ENCODE measurements at places on chromosomes 16 and 17.

DNA sequence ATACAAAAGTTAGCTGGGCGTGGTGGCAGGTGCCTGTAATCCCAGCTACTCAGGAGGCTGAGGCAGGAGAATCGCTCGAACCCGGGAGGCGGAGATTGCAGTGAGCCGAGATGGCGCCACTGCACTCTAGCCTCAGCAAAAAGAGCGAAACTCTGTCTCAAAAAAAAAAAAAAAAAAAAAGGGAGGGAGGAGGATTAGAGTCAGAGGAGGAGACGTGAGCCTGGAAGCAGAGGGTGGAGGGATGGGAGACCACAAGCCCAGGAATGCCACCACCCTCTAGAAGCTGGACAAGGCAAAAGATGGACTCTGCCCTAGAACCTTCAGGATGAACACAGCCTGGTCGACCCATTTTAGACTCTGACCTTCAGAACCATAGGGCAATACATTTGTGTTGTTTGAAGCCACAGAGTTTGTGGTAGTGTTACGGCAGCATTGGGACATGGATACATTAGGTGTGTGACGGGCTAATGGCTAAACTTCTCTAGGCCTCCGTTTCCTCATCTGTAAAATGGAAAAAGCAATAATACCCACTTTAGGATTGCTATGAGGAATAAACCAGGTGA lies 2.1 kb upstream of the SMIM22 start:
- H3K4me3 ChIP-seq = no peak overlapping the region
- no peaks in the 10 kb centered on the region for H3K36me3 ChIP-seq
- H3K27ac ChIP-seq = no peak overlapping the region

DNA sequence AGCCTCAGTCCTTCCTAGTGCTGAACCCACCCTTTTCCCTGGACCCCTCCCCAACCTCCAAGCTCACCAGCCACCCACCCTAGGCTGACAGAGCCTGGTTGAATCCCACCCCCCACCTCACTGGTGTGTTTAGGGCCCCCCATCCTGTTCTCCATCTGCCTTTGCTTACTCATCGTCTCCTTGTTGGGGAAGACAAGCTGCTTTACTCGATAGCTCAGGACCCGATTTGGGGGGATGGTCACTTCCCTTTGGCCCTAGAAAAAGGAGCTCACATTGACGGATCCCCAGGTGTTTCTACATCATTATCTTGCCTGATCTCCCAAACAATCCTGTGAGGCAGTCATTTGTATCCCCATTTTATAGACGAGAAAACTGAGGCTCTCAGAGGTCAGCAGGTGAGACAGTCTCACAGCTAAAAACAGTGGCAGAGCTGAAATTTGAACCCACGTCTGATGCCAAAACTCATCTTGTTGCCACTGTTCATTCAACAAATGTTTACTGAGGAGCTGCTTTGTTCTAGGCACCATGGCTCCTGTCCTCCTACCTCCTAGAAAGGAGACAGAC lies 9.6 kb downstream of the GSDMB start:
- H3K4me1 ChIP-seq = no peaks in the 10 kb centered on the region
- H3K4me3 ChIP-seq = no peak overlapping the region
- no peak for DNase-seq
- no peak overlapping the region for H3K27ac ChIP-seq
- no peaks in the 10 kb centered on the region for H3K36me3 ChIP-seq
- H3K27me3 ChIP-seq = no peaks in the 10 kb centered on the region

- H3K4me3 ChIP-seq = no peak overlapping the region
- H3K4me1 ChIP-seq = peaks cover 61% of the 10 kb centered on the region
- DNase-seq = no peak
- H3K27me3 ChIP-seq = no peaks in the 10 kb centered on the region
Observed at GRCh38 chr16:85354686-85355514, 242.6 kb upstream of the CIBAR2 start.

- H3K4me1 ChIP-seq = peaks cover 37% of the 10 kb centered on the region
- no peak overlapping the region for H3K27ac ChIP-seq
- no peaks in the 10 kb centered on the region for H3K36me3 ChIP-seq
- DNase-seq = no peak
Observed at GRCh38 chr17:65557349-65558310, 3.8 kb downstream of the AXIN2 start.

GRCh38 chr16:48352648-48353390 lies 32.4 kb downstream of the SIAH1 start:
- H3K4me3 ChIP-seq = no peak overlapping the region
- no peak overlapping the region for H3K27ac ChIP-seq
- no peaks in the 10 kb centered on the region for H3K27me3 ChIP-seq
- no peaks in the 10 kb centered on the region for H3K4me1 ChIP-seq

DNA sequence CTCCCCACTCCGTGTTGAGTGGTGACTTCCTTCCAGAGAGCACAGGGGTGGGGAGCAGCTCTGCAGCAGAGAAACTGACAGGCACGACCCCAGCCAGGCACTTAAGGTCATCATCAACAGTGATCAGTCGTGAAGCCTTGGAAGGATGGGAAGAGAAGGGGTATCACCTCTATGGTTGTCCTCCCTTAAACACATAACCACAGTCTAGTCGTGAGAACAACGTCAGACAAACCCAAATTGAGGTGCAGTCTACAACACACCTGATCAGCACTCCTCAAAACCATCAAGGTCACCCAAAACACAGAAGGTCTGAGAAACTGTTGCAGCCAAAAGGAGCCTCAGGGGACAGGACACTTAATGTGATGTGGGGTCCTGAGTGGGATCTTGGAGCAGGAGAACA lies 68.3 kb downstream of the MPRIP start:
- peaks cover 90% of the 10 kb centered on the region for H3K4me1 ChIP-seq
- H3K27ac ChIP-seq = peak overlapping the region; percentile 43
- no peak overlapping the region for H3K4me3 ChIP-seq
- no peak for DNase-seq

DNA sequence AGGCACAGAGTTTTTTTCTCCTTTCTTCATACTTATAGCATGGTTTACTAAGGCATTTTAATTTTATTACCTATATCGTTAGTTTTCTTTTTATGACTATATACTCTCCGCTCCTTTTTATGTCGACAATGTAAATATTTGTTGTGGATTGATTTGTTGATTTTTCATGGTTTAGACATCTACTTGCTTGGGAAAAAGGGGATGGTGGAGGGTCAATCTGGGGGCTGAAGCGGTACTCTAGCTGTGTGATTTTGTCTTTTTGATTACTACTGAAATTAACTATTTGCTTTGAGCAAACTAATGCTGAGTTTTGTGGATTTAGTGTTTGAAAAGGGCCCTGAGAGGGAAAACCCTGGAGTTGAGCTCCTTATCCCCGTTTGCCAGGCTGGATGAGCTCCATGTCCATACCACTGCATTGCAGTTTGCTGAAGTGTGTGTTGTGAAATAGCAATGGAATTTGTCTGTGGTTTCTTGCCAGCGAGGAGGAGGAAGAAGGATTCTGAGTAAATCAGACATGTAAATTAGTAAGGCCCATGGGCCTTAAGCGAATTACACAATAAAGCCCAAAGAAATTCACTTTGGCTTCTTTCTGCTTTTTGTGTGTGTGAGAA lies 72.0 kb downstream of the FTO start:
- no peak overlapping the region for H3K4me3 ChIP-seq
- DNase-seq = no peak
- H3K27ac ChIP-seq = peak overlapping the region; percentile 37

GRCh38 chr16:78838276-78838675 lies 738.8 kb downstream of the WWOX start:
- H3K4me1 ChIP-seq = no peaks in the 10 kb centered on the region
- no peaks in the 10 kb centered on the region for H3K36me3 ChIP-seq
- H3K4me3 ChIP-seq = no peak overlapping the region
- H3K27ac ChIP-seq = no peak overlapping the region
- DNase-seq = no peak
- no peaks in the 10 kb centered on the region for H3K27me3 ChIP-seq

DNA sequence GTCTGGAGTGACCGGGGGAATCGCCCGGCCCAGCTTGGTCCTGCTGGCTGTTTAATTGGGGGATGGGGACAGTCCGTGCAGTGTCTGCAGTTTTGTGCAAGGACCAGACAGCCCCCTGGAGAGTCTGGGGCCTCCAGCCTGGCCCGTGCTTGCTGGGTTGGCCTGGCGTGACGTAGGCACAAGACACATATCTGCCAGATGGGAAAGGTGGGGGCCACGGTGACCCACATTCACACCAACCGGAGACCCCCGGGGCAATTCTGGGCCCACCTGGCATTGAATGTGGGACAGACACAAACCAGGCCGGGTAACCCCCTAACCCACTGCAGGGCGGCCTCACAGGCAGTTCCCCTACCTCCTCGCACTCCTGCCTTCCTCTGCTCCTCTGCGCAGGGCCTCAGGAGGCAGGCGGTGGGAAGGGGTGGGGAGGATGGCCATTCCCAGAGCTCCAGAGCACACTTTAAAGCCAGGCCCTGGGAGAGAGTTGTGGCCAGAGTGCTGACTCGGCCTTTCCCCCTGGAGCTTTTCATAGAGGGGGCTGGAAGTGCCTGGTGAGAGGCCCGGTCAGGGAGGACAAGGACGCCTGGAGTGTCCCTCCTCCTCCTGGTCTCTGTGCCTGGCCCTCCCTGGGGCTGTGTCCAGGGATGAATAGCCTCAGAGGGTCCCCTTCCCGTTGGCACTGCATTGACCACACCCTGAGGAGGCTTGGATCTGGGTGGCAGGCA lies 1.5 kb downstream of the MRC2 start:
- H3K36me3 ChIP-seq = no peaks in the 10 kb centered on the region
- H3K4me3 ChIP-seq = peak overlapping the region; percentile 72
- H3K4me1 ChIP-seq = peaks cover 54% of the 10 kb centered on the region
- H3K27ac ChIP-seq = peak overlapping the region; percentile 90

Measured in vagina (tissue), 2 donors.